Stimulated activated CD8-positive, alpha-beta memory T cell treated with anti-CD3 and anti-CD28 coated beads, Interleukin-7, amount 100 ng/mL, for 1 hour (primary cell): ENCODE measurements at places on chromosomes 12 and 14.

GRCh38 chr12:33438851-33439586 lies 600 bp downstream of the SYT10 start:
- DNase-seq, result no peak

DNA sequence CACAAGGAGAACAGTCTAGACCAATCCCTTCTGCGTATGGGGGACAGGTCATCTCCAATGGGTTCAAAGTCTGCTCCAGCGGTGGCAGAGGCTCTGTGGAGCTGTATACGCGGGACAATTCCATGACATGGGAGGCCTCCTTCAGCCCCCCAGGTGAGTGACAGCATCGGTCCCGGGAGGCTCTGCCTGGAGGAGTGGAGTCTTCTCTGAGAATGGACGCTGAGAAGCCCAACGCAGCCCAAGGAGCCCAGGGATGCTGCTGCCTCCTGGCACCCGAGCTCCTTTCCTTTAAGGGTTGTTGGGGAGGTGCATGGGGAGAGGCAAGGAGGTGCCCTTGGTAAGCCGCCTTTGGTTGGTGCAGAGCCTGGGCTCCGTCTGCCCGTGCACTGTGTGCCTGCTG lies 28.2 kb downstream of the ADGRD1 start:
- DNase-seq, result no peak

- DNase-seq, result no peak
Measured at GRCh38 chr14:36652542-36653201, 9.0 kb upstream of the PAX9 start.

GRCh38 chr12:32692358-32692757 lies 13.3 kb downstream of the DNM1L start:
- no peak for DNase-seq

- peak; percentile 14 for DNase-seq
Measured at GRCh38 chr14:67532998-67533753, at the start of gene PLEKHH1. TSS of gene PLEKHH1 (plus strand) at chr14:67533290. CDS start at chr14:67541868, 8,578 bp downstream.

DNA sequence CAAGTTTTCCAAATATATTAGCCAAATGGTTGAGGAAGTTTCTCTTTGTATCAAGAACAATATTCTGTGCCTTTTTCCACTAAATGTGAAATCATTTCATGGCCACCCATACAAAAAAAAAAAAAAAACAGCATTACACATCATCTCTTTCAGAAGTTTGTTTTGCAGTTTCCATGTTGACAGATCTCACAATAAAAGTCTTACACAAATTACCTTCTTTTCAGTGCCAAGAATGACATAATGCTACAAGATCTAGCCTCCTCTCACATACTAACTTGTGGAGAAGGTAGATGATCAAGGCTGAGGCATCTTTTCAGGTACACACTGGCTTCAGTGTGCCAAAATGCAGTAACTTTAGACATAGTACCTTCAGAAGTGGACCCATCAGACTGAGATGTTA lies 35.3 kb downstream of the PRKD1 start:
- no peak for DNase-seq

- DNase-seq, result no peak
Measured at GRCh38 chr12:26080911-26081310, 43.9 kb downstream of the BHLHE41 start.

DNA sequence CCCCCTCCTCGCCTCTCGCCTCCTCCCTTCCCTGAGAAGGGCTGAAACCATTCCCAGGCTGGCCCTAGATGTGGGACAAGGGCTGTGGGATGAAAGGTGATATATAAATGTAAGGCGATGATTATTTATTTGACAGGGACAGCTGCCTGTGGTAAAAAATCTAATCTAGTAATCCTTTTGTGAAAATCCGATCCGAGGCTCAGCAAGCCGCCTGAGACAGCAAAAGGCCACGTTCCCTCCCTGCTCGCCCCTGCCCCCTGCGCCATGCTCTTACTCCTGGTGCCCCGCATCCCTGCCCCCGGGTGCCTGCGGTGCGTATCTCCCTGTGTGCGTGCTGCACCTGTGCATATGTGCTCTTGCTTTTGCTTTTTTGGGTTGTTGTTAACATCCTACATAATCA lies 65.2 kb downstream of the TSPAN9 start:
- DNase-seq, result no peak

GRCh38 chr14:77377502-77377844 lies 294 bp downstream of the SAMD15 start:
- no peak for DNase-seq

GRCh38 chr14:103508521-103509329 lies 13.9 kb downstream of the CKB start:
- no peak for DNase-seq

DNA sequence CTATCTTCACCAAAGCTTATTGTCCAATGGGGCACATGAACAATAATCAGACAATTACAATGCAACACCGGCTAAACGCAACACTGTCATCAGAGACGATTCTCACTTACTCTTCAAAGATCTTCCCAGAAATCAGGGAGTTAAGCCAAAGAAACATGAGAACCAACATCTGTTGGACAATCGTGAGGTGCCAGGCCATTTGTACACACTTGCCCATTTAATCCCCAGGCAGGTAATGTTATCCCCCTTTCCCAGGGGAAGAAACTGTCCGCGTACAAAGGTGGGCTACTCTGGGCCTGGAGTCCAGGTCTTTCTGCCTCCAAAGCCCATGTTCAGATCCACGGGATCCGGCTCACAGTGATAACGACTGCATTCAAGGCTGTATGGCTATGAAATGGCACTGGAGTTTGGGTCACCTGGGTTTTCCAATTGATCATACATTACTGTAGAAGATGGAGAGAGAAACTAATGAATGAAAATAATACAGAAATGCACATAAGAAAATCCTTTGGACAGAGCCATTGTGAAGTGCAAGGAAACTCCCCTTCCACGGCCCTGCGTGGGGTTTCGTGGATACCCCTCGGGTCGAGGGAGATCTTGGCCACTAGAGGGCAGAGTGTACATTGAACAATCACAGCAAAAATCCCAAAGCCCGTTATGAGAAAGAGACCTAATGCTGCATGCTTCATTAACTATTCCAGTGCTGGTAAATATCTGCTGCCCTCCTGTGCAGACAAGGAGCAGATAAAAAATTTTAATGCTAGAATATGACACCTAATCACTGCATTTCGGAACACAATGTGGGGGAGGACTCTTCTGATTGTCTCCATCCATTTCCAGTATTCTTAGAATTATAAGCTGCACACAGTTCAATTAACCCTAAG lies 111.4 kb downstream of the EGLN3 start:
- no peak for DNase-seq

DNA sequence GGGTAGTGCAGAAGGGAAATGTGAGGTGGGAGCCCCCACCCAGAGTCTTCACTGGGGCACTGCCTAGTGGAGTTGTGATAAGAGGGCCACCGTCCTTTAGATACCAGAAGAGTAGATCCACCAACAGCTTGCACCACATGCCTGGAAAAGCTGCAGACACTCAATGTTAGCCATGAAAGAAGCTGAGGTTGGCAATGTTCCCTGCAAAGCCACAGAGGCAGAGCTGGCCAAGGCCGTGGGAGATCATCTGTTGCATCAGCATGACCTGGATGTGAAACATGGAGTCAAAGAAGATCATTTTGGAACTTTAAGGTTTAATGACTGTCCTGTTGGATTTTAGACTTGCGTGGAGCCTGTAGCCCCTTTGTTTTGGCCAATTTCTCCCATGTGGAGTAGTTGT lies 468.4 kb upstream of the FOXG1 start:
- DNase-seq, result no peak
